NCI-H1105 (cell line): ENCODE measurements at places on chromosomes 3 and 15.

DNA sequence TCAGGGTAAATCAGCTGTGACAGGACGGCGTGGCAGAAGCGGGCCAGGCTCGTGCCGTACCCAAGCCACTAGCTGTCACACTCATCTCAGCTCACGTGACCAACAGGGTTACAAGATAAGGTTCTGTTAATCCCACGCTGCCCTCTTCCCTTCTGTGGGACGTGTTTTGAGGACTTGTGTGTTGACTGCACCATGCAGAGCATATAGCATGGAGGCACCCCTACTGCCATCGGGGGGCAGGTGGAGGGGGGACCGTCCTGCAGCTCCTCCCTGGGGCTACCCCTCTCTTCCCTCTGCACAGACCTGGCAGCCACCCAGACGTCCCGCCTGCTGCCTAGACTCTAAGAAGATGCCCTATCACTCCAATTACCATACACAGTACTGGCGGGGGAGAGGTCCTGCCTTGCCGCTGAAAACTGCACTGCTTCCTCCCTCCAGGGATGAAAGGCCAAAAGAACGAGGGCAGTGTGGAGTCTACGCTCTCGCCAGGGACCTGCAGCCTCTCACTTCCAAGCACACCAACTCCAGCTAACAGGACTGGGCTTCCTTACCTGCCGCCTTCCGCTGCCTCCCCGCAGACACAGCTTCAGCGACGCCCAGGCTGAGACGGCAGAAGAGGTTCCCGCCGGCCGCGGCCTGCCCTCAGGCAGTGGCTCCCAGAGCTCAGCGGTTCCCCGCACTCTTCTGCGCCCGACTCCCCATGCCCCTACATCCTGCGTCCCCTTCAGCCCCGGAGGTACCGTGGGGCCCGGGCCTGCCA is at the start of gene TNK2:
Gene TNK2, minus strand, starts transcription at position 618 of the 760 bp plus-strand sequence. CDS start 19,963 bp downstream, outside the sequence.
- DNase-seq, result peak; percentile 68

GRCh38 chr3:141425523-141426233 is 57.4 kb downstream of the ZBTB38 start:
- no peak for DNase-seq

- no peak for DNase-seq
These were observed 2.4 kb upstream of the RPUSD3 start for GRCh38 chr3:9846231-9846630.

DNA sequence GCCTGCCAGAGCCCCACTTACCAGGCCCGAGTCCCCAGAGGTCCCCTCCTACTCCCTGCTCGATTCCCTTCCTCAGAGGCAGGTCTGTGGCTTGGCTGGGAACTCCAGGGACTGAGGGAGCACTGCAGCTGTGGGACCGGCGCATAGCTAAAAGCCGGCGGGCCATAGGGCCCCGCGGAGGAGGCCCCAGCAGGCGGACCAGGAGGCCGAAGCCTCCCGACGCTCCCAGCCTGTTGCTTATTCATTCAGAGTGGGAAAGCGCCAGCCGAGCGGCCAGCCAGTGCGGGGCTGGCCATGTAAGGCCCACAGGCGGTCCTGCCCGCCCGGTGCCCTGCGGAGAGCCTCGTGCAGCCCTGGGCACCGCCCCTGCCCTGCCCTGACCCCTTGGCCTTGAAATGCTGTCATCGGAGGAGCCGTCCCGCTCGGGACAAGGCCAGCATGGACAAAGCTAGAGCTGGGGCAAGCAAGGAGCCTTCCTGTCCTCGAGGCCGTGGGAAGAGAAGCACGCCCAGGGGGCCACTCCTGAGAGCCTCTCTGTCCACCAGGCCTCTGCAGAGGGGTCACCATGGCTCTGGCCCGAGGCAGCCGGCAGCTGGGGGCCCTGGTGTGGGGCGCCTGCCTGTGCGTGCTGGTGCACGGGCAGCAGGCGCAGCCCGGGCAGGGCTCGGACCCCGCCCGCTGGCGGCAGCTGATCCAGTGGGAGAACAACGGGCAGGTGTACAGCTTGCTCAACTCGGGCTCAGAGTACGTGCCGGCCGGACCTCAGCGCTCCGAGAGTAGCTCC is at the start of gene LOXL1:
Gene LOXL1, plus strand, starts transcription at position 244 of the 784 bp plus-strand sequence. Its CDS starts 322 bp downstream, at position 566.
- DNase-seq, result peak; percentile 10

DNA sequence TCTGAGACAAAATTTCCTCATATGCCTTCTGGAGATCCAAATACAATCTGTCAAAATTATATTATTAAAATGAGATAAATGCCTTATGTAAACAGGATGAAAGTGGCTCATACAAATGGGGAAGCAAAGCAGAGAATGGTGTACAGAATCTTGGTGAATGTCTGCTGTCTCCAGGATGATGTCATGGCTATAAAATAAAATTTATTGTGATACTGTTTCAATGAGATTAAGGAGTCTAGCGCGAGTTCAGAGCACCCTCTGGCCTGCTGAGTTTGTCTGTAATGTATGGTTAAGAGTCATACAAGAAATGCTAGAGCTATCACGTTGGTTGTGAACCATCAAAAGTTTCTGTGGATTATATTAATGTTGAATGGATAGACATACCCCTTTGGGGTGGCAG is 359.7 kb downstream of the EFHB start:
- no peak for DNase-seq

DNA sequence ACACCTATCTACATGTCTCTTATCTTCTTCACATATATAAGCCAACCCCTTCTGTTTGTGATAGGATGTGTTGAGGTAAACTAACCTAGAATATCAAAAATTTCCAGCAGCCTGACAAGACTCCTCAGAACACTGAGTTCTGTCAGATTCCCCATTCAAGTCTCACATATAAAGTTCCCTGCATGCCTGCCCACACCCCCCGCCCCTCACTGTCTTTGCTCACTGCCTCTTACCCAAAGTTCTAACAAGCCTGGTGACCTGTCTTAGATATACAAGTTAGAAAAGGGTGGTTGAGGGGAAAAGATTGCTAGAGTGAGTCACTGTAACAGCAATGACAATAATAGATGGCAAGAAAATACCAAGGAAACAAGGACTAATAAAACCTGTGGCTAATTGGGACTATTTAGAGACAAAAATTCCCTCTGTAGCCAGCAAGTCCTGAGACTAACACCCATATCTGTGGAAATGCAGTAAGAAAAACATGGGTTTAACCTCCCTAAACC is 40.1 kb downstream of the FBXO22 start:
- DNase-seq, result no peak

DNA sequence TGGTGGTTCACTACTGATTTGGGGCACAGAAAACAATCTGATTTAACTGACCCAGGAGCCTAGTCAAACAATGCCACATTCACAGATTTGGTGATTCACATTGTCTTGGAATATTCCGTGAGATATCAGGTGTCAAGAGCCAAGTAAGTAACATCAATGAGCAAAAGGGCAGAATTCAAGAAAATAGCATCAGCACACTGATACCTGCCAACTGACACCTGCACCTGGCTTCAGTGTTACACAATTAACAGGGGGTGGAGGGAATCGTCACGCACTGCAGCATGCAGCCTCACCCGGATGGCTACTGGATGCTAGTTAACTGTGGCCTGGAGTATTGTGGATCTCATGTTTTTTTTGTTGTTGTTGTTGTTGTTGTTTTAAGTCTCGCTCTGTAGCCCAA is 17.6 kb downstream of the CCNL1 start:
- peak; percentile 82 for DNase-seq

- DNase-seq, result peak; percentile 35
These were observed 2.1 kb downstream of the ALCAM start for GRCh38 chr3:105368566-105369499.

DNA sequence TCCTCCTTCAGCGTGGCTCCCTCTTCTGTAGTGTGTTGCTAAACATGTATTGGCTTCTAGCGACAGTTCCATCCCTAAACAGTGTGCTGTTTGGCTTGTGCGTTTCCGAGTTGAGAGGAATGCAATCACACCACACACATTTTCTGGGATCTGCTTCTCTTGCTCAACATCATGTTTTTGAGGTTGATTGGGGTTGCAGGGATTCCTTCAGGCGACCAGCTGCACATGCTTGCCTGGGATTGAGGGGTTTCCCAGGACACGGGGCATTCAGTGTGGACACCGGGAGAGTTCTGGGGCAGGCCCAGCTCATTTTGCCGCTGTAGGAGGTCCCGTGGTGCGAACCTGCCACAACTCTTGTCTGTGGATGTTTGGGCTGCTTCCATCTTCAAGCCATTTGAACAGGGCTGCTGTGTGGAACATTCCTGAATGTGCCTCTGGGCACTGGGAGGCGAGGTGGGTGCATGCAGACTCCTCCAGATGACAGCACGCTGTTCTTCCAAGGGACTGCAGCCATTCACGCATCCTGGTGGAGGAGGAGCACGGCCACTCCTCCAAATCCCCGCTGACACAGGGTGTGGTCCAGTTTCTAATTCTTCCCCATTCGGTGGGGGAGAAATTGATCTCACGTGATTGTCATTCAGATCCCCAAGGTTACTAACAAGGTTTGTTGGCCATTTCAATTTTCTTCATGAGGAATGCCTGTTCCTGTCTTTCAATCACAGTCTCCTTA is 82.8 kb downstream of the PLXNA1 start:
- DNase-seq, result no peak

DNA sequence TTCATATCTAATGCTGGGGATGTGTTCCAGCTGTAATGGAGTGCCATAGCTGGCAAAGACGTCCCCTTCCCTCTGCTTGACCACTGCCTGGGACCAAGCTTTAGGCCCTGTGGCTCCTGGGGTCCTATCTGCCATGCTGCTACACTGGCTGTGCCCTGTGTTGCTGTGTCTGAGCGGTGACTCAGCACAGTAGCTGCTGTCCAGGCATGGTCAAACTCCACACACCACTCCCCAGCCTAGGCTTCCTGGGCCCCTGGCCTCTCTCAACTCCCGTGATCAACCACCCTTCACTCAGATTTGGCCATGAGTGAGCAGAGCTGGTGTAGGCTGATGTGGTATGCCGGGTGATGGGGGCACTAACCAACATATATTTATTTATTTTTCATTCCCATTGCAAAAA is 27.0 kb downstream of the EPHB1 start:
- no peak for DNase-seq

DNA sequence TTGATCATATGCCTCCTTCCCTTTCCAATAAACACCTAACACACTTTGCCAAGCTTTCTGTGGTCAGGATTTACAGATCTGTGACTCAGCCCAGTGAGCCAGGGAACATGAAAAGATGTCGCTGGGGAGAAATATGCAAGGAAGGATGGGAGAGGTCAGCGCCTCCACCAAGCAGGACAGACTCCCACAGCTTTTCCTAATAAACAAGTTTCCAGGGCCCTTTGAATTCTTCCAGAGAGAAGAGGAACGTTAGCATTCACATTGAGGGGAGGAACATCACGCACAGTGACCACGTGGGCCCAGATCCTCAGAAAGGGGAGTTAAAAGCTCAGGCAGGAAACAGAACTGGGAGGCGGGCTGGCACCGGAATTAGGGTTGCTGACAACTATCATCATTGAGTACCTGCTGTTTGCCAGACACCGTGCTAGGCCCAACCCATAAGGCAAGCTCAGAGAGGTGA is 33.3 kb upstream of the MRPS22 start:
- DNase-seq, result no peak

DNA sequence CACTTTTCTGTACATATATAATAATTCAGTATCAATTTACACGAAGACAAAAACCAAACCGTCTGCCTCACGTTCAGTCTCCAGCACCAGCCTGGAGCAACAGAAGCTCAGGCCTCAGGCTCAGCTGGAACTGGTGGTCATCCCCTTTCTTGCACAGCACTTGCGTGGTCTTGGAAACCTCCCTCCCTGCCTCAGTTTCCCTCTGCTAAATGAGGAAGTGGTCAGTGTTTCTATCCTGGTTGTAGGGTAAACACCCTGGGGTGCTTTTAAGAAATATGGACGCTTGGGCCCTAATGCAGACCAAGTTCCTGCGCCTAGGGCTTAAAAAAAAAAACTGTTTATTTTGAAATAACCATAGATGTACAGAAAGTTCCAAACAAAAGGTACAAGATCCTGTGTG is 21.6 kb downstream of the IQSEC1 start:
- no peak for DNase-seq

GRCh38 chr15:74317820-74318375 is 49.5 kb downstream of the CYP11A1 start:
- peak; percentile 74 for DNase-seq

DNA sequence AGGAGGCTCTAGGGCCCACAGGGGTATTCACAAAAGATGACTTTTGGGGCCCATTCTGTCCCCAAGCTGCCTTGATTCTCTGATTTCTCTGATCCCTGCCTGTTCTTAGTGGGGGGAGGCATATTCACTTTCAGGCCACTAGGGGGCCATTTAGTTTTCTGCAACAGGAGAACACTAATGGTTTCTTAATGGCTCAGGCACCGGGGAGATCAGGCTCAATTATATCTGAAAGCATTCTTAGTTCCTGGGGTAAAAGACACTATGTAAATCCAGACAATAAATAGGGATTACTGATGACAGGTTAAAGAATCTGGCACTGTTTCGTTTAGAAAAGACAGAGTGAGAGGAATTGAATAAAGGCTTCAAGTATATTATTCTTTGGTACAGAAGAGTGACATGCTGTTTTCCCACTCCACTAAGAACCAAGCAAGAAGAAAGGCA is 2.5 kb upstream of the INAFM2 start:
- peak; percentile 52 for DNase-seq

- DNase-seq, result no peak
These were observed 65.0 kb downstream of the CLDN11 start for GRCh38 chr3:170483485-170484262.

DNA sequence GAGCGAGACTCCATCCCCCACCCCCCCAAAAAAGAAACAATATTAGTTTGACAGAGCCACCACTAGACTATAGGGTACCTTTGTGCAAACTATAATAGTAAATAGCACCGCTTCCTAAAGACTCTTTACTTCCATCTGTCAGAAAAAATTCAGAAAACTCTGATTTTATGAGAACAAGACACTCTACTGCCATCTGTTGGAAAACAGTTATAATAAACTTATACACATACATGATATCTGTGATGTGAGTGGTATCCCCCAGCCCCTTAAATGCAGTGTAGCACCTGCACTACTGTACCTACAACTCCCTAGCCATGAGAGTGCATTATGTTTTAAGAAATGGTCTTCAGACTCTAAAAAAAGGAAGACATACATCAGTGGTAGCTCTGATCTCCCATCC is 47.1 kb upstream of the CTDSPL start:
- no peak for DNase-seq

- no peak for DNase-seq
These were observed 5.5 kb downstream of the AMOTL2 start for GRCh38 chr3:134368751-134369105.

- DNase-seq, result peak; percentile 75
These were observed 1.4 kb downstream of the MBNL1 start for GRCh38 chr3:152269831-152270734.

DNA sequence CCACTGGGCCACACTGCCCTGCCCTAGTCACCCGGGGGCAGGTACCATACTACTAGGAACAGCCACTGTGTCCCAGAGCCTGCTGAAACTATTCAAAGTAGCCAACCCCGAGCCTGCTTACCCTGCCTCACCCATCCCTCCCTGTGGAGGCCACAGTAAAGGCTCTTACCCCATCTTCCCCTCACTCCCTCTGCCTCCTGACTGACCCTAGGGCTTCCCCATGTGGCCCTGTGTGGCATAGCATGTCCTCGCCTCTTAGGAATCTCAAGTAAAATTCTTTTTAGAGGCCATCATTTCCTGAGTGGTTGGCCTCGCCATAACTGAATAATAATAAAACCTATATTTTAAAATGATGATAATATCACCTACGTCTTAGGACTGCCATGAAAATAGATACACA is 112.2 kb upstream of the SLC6A11 start:
- DNase-seq, result no peak
